Brain microvascular endothelial cell (primary cell): ENCODE measurements at places on chromosomes 2 and 18.
A peak's percentile ranks its signal among the peaks of the same experiment; 100 is the strongest.

DNA sequence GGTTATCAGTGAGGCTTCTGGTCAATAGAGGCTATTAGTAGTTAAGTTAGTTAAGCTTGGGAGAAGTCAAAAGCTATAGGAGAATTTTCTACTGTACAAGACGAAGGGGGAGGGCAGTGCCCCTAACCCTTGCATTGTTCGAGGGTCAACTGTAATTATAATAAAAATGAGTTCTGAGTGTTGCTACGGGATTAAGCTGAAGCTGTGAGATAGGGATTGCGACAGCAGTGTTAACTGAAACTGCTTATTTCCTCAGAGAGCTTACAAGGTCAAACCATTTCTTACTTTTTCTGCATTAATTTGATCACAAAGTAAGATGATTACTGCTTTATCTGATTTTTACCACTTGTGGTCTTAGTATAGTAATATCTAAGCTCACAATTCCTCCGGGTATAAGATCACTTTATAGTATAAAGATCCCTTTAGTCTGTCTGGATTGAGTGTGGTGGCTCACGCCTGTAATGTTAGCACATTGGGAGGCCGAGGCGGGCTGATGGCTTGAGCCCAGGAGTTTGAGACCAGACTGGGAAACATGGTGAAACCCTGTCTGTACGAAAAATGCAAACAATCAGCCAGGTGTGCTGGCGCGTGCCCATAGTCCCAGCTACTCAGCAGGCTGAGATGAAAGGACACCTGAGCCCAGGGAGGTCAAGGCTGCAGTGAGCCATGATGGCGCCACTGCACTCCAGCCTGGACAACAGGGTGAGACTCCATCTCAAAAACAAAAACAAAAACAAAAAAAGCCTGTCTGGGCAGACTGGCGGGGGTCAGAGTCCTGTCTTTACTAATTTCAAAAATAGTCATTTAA, 119.5 kb upstream of the TLK1 start:
- DNase-seq = no peak

GRCh38 chr2:101337877-101338276, 29.4 kb upstream of the RNF149 start:
- no peak for DNase-seq

- DNase-seq = peak; percentile 61
Measured at GRCh38 chr2:184004948-184005672, 593.2 kb upstream of the ZNF804A start.

DNA sequence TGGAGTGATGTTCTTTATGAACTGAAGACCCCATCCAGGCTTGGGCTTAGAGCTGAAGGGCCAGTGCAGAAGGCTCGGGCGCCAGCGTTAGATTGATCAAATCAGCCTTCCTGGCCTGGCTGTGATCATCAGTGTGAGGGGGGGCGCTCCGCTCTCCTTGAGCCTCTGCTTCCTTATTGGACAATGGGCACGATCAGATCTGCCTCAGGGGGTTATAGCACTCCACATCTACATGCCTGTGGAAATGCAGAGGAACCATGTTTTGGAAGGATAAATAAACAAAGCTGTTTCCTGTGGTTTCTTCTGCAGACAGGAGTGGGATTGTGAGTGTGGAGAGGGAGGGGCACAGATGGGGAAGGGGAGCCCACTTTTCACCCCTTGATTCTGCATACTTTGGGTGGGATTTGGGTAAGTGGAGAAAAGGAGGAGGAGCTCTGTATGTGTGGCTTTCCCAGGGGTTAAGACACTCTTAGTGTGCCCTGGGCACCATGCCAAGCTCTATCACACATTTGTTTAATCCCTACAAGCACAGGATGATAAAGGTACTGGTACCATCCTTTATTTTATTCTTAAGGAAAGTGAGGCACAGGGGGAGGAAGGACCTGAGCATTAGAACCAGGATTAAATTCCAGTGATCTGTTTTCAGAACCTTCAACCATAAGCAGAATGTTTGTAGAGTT, 150.5 kb downstream of the EN1 start:
- peak; percentile 12 for DNase-seq

- no peak for DNase-seq
Measured at GRCh38 chr2:96074156-96074555, 39.4 kb upstream of the GPAT2 start.

DNA sequence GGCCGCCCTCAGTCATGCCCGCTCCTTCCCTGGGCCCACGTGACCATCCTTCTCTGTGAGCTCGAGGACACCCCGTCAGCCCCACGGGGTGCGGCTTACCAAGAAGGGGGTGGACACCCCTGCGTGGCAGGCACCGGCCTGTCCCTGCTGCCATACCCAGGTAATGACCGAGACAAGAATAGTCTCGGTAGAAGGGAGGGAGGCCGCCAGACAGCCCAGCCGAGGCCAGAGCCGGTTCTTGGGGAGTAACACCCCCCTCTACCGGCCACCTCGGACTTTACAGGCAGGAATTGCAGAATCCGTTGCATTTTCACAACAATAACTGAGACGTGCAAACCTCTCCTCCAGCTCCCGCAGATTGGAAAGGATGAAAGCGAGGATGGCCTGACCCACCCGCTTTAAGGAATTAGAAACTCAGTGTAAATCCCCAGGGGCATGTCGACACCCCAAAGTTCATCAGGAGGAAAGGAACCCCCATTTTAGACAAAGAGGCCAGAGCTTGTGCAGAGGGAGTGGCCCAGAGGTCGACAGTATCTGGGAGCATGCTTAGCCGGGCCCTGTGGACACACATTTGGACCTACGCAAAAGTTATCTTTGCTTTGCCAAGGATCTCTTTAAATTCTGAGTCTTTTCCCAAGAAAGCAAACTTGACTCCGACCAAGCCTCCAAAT, 60.1 kb upstream of the GLI2 start:
- peak; percentile 64 for DNase-seq

- no peak for DNase-seq
Measured at GRCh38 chr2:30396436-30397232, 50.4 kb upstream of the LCLAT1 start.

GRCh38 chr2:94987074-94988020, 38.2 kb upstream of the MAL start:
- DNase-seq = no peak

GRCh38 chr2:133241224-133241571, 327.1 kb downstream of the NCKAP5 start:
- DNase-seq = peak; percentile 35

DNA sequence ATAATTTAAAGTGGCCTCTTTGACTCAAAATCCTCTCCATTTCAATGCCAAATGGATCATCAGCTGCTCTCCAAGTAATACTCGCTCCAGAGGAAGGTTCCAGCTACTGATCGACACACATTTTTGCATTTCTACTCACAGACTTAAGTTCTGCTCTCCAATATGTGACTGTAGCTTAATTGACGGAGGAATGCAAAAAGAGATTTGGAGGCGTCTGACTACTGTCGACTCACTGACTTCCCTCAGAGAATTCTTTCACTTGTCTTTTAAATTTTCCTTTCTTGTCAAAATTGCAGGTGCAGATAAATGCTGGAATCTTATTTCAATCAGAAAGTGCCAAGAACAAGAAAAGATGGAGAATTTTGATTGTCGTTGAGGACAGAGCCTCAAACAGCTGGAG, 84.1 kb upstream of the PAPOLG start:
- DNase-seq = no peak

DNA sequence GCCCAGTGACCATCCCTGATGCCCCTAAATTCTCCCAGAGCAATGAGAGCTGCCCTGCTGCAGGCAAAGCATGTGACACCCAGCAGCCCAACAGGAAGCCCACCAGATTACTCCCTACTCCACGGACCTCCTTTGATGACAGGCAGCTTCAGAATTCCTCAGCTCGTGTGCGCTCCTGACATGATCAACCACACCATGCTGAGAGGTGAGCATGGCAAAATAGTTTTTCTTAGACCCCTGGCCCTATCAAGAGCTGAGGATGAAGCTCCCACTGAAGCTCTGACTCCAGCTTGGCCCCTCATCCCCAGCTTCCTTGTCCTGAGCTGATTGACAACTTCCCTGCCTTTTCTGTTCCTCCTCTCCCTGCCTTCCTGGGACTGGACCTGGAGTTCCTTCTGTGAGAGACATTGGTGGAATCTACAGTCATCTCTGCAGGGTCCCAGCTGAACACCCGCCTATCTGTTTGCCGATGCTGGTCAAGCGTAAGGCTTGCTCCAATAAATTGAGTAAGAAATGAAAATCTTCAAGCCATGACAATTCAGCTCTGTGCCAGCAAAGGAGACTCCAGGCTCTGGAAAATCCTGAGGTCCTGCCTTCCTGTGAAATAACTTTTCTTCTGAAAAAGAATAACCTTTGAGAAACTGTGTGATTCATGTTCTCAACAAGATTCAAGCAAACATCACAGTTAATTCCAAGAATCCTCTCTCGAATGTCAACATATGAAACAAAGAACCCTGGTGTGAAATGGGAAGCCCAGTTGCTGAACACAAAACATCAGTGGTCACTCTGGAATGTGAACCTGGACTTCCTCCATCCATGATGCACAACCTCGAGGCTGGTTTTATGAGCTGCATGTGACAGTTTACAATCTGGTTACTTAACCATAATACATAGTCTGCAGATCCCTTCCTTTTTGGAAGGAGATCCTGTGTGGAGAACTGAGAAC, 201.1 kb downstream of the SPP2 start:
- DNase-seq = peak; percentile 96

DNA sequence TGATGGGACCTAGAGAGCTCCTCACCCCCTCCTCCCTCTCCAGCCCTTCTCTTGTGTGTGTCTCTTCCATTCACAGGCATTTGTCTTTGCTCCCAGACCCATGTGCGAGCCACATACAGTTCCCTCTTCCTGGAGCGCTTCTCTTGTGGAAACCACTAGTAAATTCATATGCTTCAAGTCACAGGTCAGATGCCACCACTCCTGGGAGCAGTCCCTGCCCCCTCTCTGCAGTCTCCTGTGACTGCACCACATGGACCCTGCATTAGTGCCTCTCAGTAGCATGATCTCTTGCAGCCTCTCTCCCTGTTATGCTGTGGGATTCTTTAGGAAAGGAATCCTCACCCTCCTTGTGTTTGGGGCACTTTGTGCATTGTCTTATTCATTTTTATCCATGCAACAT, 96.5 kb upstream of the NFATC1 start:
- DNase-seq = no peak

DNA sequence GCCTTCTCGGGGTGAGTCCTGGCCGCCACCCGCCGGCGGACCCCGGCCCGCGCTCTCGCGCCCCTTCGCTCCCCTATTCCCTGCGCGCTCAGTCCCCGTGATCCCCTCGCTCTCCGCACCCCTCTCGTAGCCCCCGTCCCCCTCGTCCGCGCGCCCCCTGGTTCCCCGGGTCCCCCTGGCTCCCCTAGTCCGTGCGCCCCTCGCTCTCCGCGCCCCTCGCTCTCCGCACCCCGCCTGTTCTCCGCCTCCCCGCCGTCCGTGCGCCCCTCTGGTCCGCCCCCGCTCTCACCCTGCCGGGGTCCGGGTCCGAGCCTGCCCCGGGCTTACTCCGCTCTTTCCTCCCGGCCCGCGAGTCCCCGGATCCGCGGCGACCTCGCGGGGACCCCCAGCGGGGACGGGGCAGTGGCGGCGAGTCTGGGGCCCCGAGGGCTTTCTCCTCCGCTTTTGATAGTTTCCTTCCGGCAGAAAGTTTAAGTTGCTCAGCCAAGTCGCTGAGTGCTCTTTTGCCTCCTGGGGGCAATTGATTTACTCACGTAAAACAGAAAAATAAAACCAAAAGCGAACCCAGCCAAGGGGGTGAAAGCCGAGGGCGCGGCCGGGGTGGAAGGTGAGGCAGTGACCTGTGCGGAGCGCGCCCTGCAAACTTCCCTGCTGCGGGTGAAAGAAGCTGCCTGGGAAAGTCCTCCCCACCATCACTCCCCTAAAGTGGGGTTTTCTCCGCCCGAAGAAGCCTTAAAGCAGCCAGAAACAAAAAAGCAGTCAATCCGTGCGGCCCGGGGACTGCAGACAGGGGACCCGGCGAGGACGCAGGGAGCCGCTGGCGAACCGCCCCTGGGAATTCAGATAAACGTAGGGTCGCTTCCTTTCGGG, 568 bp downstream of the RAB31 start:
- DNase-seq = no peak

GRCh38 chr2:223026357-223027110, 25.5 kb upstream of the KCNE4 start:
- DNase-seq = no peak

DNA sequence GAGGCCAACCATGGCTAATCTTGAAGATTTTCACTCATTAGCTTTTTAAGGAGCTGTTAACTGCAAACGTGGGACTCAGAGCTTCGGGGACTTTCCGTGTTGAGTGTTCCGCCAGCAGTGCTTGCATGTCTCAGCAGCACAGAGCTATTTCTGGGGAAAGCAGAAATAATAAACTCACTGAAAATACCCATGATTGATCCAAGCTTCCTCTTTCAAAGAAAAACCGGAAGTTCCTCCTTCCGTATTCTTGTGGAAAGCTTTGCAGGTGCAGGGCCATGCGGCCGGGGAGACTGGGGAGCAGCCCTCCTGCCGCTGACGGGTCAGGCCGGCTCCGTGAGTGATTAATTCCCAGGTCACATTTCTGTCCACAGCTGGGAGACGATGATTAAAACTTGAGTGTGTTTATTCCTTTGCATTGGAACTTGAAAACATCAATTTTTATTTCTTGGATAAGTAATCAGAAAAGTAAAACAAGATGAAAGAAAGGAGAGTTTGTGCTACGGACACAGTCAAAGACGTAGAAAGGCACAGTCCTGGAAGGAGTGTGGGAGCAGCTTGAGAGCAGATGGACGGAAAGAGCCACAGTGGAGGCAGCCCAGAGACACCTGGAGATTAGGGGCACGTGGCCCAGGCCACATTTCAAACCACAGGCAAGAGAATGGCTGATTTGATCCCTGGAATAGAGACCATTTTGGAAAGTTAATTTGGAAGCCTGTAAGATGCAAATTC, 54.2 kb upstream of the CTDP1 start:
- DNase-seq = no peak

DNA sequence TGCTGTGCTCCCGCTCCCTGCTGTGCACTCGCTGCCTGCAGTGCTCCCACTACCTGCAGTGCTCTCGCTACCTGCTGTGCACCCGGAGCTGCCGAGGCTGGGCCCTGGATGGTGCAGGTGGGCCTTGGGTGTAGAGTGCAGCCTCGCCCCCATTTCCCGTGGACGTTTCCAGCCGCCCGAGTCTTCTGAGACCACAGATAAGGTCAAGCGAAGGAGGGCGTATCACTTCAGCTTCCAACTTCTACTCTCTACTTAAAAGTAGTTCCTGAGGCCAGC, 15.9 kb downstream of the TMEM18 start:
- DNase-seq = no peak
